ENCODE measurements at places on chromosomes 7 and 10. TPM values are rescaled to one million over a fixed set of nuclear protein-coding genes. Genes with fewer than 3 reads are reported as not detected.

Gene C7orf33
- total RNA-seq, result not detected

Gene ZKSCAN5
- 16.8 TPM for total RNA-seq

Gene TWIST1
- 1.6 TPM for total RNA-seq

Gene TRPV5
- total RNA-seq, result 0.23 TPM

Gene NXPH1
- total RNA-seq, result 94.6 TPM

Gene ANKRD30A
- not detected for total RNA-seq

Gene ERVW-1
- not detected for total RNA-seq

Gene MASTL
- 12.9 TPM for total RNA-seq

All from diencephalon (tissue), 1 donor.